Activated CD4-positive, alpha-beta T cell treated with anti-CD3 and anti-CD28 coated beads, Interleukin-2, Interleukin-6, amounts not matched to agents 100 ng/mL and 50 ng/mL, durations not matched to agents 16 hours and 8 hours (primary cell): ENCODE measurements at places on chromosomes 3 and 15.

GRCh38 chr3:123370819-123371218 is 78.1 kb downstream of the ADCY5 start:
- DNase-seq, result no peak

DNA sequence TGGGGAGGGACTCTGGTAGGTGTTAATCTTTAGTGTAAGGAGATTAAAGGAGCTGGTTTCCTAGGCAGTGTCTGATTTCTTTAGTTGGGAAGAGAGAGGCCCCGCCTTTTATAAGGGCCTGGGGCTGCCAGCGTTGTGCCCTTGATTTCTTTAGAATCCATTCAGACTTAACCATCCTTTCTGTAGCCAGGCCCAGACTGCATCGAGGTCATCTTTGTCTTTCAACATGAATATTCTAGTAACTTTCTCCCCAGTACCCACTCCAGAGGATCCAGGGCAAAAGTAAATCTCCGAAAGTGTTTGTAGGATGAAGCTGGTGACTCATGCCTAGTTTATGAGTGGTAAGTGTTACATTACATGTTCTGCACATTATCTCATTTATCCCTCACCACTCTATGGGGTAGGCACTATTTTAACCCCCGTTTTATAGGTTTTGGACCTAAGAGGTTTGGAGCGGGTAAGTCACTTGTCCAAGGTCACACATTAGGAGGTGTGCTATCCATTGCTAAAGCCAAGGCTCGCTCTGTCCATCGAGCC is 11.8 kb upstream of the USP3 start:
- DNase-seq, result no peak

DNA sequence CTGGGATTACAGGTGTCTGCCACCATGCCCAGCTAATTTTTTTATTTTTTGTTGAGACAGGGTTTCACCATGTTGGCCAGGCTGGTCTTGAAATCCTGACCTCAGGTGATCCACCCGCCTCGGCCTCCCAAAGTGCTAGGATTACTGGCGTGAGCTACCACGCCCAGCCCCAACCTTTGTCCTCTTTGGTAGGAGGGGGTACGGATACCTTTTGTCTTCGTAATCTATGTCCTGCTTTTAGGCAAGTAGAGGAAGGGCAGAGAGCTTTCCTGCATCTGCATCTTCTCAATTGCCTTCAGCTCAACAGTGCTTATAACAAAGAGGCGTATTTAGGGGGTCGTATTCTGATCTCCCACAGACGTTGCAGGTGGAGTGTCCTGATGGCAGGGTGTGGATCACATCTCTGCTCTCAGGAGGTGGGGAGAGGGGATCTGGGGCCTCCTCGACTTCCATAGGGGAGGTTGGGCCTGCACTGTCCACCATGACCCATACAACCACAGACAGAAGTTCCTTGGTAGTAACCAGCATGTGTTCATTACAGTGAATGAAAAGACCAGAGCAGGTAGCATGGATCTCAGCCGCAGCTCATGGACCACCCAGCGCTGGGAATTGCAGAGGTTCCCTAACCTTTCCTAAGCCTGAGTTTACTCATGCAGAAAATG is 21.4 kb upstream of the KCTD6 start:
- no peak for DNase-seq

DNA sequence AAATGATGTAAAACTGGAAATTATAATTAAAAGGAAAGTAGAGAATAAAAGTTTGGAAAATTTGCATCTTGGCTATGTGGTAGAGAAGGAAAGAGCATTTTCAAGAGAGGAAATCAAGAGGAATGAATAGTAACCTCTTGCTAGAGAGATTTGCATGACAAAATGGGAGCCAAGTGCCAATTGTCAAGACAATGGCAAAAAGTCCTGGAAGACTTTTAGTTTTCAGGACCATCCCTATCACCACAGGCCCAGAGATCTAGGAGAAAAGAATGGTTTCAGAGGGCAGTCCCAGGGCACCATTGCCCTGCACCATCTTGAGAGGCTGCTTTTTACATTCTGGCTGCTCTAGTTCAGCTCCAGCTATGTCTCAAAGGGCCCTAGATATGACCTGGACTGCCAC is 1427.6 kb downstream of the ZPLD1 start:
- no peak for DNase-seq

- no peak for DNase-seq
These were observed 26.1 kb downstream of the RASGRF1 start for GRCh38 chr15:79064496-79064895.

GRCh38 chr3:174417573-174417972 is 441.6 kb upstream of the NAALADL2 start:
- no peak for DNase-seq

DNA sequence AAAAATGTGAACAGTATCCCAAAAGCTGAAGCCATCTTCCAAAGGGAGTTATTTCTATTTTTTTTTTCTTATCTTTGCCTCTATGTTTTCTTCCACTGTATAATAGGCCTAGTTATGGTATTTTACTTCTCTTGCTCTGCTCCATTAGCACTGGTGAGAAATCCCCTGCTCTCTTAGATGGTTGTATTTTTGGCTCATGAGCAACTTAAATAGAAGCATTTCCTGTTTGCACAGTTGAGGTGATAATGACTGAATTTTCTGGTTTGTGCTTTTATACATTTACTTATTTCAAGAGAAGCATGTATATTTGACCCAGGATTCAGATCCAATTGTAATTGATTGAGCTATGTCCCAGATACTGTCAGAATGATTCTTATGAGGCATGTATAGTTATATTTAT is 61.6 kb upstream of the CD200R1L start:
- DNase-seq, result no peak

GRCh38 chr3:23219117-23219516 is 16.0 kb downstream of the UBE2E2 start:
- no peak for DNase-seq

DNA sequence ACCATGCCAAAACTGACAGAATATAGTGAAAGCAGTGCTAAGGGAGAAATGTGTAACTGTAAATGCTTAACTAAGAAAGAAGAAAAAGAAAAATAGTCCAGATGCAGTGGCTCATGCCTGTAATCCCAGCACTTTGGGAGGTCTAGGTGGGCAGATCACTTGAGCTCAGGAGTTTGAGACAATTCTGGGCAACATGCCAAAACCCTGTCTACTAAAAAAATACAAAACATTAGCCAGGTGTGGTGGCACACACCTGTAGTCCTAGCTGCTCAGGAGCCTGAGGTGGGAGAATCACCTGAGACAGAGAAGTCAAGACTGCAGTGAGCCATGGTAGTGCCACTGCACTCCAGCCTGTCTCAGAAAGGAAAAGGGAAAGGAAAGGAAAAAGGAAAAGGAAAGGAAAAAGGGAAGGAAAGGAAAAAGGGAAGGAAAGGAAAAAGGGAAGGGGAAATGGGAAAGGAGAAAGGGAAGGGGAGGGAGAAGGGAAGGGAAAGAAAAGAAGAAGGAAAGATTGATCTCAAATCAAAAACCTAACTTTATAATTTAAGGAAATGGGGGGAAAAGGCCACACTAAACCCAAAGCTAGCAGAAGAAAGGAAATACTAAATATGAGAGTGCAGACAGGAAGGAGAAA is 20.3 kb downstream of the C3orf33 start:
- DNase-seq, result no peak

GRCh38 chr3:172847292-172847691 is 96.8 kb downstream of the ECT2 start:
- DNase-seq, result no peak

DNA sequence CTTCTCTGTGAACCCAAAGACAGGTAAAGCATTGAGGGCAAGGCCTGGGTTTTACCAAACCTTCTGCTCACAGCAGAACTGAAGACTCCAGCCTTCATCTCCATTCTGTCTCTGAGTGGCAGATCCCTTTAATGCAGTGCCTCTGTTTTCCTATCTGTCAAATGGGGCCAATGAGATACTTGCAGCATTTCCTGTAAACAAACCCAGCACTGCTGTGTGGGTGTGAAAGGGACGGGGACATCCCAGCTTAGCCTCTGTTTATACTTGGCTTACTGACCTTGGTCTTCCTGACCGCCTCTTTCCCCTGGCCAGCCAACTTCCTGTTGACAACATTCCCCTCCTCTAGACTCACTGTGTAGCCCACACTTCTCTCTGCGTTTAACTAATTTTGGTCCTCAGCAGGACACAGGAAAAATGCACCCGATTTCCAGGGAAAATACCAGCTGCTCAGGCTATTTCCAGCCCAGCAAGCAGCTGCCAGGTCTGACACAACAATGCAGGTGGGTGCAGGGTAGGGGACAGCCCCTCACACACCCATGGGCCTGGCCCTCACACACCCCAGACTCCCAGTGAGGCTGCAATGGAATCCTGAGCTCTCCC is 105.9 kb upstream of the HERC1 start:
- DNase-seq, result peak; percentile 23

DNA sequence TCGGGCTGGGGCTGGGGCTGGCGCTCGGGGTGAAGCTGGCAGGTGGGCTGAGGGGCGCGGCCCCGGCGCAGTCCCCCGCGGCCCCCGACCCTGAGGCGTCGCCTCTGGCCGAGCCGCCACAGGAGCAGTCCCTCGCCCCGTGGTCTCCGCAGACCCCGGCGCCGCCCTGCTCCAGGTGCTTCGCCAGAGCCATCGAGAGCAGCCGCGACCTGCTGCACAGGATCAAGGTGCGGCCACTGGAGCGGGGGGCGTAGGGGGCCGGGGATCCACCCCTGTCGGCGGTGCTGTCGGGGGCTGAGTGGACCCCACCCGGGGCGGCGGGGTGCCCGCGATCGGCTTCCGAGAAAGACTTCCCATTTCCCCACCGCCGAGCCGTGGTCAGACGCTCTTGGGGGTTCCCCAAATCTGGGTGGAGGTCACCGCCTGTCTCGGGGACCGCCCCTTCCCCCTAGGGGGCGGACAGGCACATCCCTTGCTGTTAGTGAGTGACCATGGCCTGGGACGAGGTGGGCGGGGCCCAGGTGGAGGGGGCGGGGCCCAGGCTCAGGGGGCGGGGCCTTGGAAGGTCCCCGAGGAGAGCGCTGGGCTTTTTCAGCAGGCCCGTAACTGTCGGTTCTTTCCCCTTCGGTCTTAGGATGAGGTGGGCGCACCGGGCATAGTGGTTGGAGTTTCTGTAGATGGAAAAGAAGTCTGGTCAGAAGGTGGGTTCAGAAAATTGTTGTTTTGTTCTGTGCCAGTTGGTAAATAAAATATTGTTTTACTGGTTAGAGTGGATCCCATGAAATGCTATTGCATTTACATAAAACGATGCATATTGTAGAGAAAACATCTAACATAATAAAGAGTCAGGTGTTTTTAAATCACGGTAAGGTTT is 578 bp downstream of the LACTB start:
- DNase-seq, result peak; percentile 88

GRCh38 chr3:107826727-107827126 is 264.1 kb downstream of the CD47 start:
- no peak for DNase-seq

- peak; percentile 28 for DNase-seq
These were observed 1.6 kb upstream of the CCR5 start for GRCh38 chr3:46369151-46369550.

GRCh38 chr3:161939918-161940620 is 443.5 kb downstream of the OTOL1 start:
- DNase-seq, result no peak

GRCh38 chr15:25783607-25784540 is 79.3 kb downstream of the ATP10A start:
- peak; percentile 54 for DNase-seq

DNA sequence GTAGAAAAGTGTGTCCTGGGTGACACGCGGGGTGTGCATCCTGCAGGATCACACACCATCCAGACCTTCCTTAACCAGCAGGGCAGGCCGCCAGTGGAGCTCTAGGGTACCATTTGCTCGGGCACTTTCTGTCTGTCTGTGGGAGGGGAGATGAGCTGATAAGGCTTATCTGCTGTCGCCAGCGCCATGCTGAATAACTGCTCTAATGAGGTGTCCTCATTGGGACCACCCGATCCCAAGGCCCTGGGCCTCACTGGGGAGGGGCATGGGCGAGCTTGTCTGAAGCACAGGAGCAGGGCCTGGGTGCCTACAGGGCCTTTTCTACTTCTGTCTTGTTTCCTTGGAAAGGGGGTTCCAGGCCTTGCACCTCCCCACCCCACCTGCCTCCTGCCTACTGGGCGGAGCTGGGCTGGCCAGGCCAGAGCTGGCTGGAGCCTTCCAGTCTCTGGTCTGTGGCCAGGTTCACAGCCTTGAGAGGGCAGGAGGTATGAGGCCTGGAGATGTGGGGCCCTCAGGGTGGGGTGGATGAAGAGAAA is 2.5 kb upstream of the GATA2 start:
- no peak for DNase-seq

DNA sequence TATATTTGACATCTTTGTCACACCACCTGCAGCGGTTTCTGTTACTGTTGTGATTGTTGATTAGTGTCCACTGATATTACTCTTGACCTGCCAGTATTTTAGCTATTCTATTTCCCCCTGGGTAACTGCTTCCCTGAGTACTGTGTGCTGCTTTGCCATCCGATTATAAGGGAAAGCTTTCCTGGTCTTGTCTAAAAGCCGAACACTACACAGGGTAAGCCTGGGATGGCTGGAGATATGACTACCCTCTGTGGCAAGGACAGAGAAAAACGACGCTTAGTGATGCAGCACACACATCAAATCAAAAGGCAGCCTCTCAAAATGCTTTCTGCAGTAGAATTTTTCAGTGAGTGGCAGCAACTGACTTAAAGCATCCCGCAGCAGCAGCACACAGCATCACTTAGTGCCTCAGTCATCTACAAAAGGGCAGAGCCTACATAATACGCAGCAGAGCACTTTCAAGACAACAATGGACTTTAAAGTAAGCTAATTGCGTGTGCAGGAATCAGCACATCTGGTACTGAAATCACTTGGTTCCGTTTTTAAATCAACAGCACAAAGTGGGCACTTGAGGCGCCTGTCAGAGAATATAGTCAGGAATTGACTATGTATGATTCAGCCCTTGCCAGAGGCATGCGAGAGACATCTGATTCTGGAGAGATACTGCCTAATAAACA is 656.3 kb upstream of the TGFBR2 start:
- peak; percentile 1 for DNase-seq

GRCh38 chr3:184237211-184237610 is 7.8 kb downstream of the VWA5B2 start:
- no peak for DNase-seq

- peak; percentile 63 for DNase-seq
These were observed 3.1 kb downstream of the KAT2B start for GRCh38 chr3:20043396-20043795.

DNA sequence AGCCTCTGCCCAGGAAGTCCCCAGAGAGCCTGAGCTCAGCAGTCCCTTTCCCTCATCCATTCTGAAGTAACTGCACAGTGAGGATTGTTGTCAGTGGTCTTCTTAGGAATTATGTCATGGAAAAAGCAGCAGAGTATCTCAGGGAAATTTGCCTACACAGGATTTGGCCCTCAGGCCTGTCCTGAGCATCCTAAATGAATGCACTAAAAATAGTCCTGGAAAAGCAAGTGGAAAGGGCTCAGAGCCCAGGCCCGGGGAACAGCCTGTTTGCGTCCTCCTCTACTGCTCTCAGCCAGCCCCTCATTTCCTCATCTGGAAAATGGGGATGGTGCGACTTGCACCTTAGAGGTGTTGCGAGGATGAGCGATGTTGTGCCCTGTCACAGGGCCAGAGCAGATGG is 21.6 kb downstream of the LYSMD4 start:
- no peak for DNase-seq

- DNase-seq, result no peak
These were observed 38.7 kb downstream of the PDIA5 start for GRCh38 chr3:123105201-123106189.
